ENCODE measurements at places on chromosomes 4 and X. TPM values are rescaled to one million over a fixed set of nuclear protein-coding genes. Genes with fewer than 3 reads are reported as not detected.

Gene DSPP
- not detected for total RNA-seq

Gene CCDC160
- 0.89 TPM for total RNA-seq

Gene SPANXA2
- not detected for total RNA-seq

Gene CYLC1
- not detected for total RNA-seq

Gene FAM236D
- not detected for total RNA-seq

Gene HS6ST2
- total RNA-seq = 0.11 TPM

Gene HHIP
- 0.49 TPM for total RNA-seq

Gene PAGE1
- not detected for total RNA-seq

Gene GABRQ
- total RNA-seq = 0.15 TPM

Gene CSAG2
- not detected for total RNA-seq

Gene NUP54
- 37.7 TPM for total RNA-seq
